ENCODE measurements at places on chromosomes 4 and X. TPM values are rescaled to one million over a fixed set of nuclear protein-coding genes. Genes with fewer than 3 reads are reported as not detected.

DNA sequence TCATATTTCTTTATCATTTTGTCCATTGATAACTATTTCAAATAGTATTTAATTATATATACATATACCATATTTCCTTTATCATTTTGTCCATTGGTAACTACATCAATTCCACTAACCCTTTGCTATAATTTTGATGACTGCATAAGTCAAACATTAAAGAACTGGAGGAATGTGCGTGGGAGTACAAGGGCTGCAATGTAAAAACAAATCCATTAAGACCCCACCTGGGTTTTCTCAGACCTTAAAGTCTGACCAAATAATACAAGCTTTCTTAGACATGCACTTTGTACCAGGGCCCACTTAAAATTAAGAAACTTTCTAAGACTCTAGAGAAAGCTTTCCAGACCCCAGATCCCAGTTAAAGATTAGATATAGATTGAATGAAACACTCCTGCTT is 1622.4 kb upstream of the PCDH10 start:
- no peak overlapping the region for H3K4me3 ChIP-seq
- H3K27ac ChIP-seq: no peak overlapping the region
- no peaks in the 10 kb centered on the region for H3K27me3 ChIP-seq
- H3K4me1 ChIP-seq: no peaks in the 10 kb centered on the region
- no peaks in the 10 kb centered on the region for H3K36me3 ChIP-seq

The LONRF3 gene
- 1.3 TPM for total RNA-seq

DNA sequence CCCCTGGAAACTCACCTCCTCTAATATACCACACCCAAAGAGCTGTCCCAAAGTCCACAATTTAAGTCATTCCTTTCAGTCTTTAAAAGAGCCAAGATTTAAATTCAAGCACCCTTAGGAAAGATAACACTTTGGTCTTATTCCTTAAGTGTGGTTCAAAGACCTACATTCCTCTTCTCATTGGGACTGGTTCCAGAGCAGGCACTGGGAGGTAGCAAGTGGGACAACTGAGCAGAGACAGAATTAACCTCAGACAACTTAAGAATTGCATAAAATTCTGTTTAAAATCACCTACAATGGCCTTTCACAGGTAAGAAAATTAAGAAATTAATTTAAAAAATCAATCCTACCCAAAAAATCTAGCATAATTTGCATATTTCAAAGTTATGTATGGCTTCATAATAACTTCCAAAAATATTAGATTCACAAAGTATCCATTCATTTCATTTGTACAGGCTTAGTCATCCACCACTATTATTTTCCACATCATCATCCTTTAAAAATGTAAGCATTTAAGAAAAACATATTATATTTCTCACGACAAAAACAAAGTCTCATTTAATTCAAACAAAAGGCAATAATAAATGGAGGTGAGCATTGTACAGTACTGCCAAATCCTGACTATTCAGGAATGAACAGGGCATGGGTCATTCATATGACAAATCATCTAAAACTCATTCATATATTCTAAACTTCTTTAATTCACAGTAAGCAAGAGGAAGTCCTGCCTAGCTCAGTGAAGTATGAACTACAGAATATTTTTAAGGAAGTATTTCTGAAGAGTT is 13.6 kb downstream of the PRSS12 start:
- H3K4me3 ChIP-seq: no peak overlapping the region
- peaks cover 11% of the 10 kb centered on the region for H3K27me3 ChIP-seq
- DNase-seq: no peak
- H3K27ac ChIP-seq: no peak overlapping the region
- H3K4me1 ChIP-seq: no peaks in the 10 kb centered on the region

The SOX3 gene
- total RNA-seq: not detected

DNA sequence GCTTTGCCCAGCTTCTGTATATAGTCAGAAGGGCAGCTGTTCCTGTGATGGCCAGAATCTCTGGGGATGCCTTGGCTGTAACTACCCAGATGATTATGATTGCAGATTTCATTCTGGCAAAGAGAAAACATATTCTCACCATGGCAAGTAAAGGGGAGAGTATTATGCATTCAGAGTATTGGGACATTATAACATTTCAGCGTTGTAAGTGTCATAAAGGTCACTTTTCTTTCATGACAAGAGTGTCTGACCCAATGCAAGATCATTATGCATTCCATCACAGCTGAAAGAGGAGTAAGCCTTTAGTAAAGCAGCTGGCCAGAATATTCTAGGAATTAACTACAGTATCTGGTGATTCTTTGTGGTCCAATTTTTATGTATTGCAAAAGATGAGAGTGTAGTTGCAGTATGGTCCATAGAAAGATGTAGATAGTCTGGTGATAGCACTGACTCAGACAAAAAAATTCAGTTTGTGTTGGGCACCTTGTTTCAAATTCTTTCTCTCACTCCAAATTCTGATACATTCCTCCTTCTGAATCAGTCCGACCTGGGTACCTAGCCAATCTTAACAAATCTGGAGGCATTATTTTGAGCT is 2366.3 kb downstream of the PCDH7 start:
- no peak overlapping the region for H3K27ac ChIP-seq
- H3K36me3 ChIP-seq: no peaks in the 10 kb centered on the region
- DNase-seq: no peak
- no peaks in the 10 kb centered on the region for H3K4me1 ChIP-seq
- H3K4me3 ChIP-seq: no peak overlapping the region
- no peaks in the 10 kb centered on the region for H3K27me3 ChIP-seq

GRCh38 chr4:185637163-185637875 is 102.0 kb upstream of the PDLIM3 start:
- no peak overlapping the region for H3K27ac ChIP-seq
- H3K4me3 ChIP-seq: no peak overlapping the region
- no peaks in the 10 kb centered on the region for H3K36me3 ChIP-seq
- no peak for DNase-seq
- H3K27me3 ChIP-seq: peaks cover 24% of the 10 kb centered on the region

- DNase-seq: no peak
- H3K27me3 ChIP-seq: no peaks in the 10 kb centered on the region
- H3K36me3 ChIP-seq: no peaks in the 10 kb centered on the region
- H3K4me1 ChIP-seq: no peaks in the 10 kb centered on the region
These were observed 435 bp downstream of the DCX start for GRCh38 chrX:111411557-111411956.

GRCh38 chr4:17055788-17056187 is 157.3 kb upstream of the LDB2 start:
- no peak overlapping the region for H3K27ac ChIP-seq
- H3K36me3 ChIP-seq: no peaks in the 10 kb centered on the region
- H3K4me1 ChIP-seq: no peaks in the 10 kb centered on the region
- H3K4me3 ChIP-seq: no peak overlapping the region

DNA sequence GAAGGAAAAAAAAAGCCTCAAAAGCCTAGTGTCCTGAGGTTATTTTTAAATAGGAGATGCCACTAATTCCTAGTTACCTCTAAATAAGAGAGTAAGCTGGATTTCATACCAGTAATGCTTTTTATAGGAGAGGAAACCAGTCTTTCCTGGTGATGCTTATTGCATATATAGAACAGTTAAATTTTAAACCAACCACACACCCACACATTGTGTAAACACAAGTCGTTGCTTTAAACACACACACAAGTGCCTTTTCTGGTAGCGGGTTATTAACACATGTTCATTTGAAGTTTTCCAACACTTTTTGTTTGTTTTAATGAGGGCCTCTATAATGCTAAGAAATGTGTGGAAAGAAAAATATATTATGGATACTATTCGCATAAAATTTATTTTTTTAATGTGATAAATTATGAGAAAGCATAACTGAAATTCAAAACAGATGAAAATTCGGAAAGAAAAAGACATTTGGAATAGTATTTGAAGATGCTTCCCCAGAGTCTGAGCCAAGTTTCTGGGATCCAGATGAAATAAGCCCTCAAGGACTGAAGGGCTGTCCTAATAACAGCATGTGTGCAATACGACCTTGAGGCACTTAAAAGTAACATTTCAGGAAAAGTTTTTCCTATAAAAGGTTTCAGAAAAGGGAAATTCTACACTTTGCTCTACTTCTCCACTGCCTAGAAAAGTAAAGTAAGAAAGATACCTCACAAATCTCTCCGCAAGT is 2.0 kb downstream of the ANTXR2 start:
- peak overlapping the region; percentile 94 for H3K4me3 ChIP-seq
- peaks cover 37% of the 10 kb centered on the region for H3K36me3 ChIP-seq
- no peak for DNase-seq
- peak overlapping the region; percentile 93 for H3K27ac ChIP-seq
- peaks cover 52% of the 10 kb centered on the region for H3K4me1 ChIP-seq

The MAGEB2 gene
- total RNA-seq: not detected

The RRH gene
- total RNA-seq: 0.59 TPM

The PLXNB3 gene
- total RNA-seq: not detected

The PDK3 gene
- 13.9 TPM for total RNA-seq

DNA sequence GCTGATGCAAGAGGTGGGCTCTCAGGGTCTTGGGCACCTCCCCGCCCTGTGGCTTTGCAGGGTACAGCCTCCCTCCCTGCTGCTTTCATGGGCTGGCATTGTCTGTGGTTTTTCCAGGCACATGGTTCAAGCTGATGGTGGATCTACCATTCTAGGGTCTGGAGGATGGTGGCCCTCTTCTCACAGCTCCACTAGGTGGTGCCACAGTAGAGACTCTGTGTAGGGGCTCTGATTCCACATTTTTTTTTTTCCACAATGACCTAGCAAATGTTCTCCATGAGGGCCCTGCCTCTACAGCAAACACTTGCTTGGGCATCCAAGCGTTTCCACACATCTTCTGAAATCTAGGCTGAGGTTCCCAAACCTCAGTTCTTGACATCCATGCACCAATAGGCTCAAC is 657.9 kb upstream of the CT83 start:
- H3K4me1 ChIP-seq: no peaks in the 10 kb centered on the region
- H3K27me3 ChIP-seq: no peaks in the 10 kb centered on the region
- no peak overlapping the region for H3K27ac ChIP-seq
- no peak overlapping the region for H3K4me3 ChIP-seq
- no peaks in the 10 kb centered on the region for H3K36me3 ChIP-seq

- H3K36me3 ChIP-seq: no peaks in the 10 kb centered on the region
- H3K27me3 ChIP-seq: no peaks in the 10 kb centered on the region
- no peak overlapping the region for H3K27ac ChIP-seq
- H3K4me3 ChIP-seq: no peak overlapping the region
- H3K4me1 ChIP-seq: no peaks in the 10 kb centered on the region
These were observed 1157.3 kb downstream of the PCDH7 start for GRCh38 chr4:31877429-31877828.

The COL4A6 gene
- not detected for total RNA-seq

The UBQLN2 gene
- 21.3 TPM for total RNA-seq

- H3K4me1 ChIP-seq: peaks cover 5% of the 10 kb centered on the region
- no peaks in the 10 kb centered on the region for H3K36me3 ChIP-seq
- no peak for DNase-seq
- no peak overlapping the region for H3K4me3 ChIP-seq
These were observed 343.7 kb upstream of the PPP1R2C start for GRCh38 chrX:43121637-43122036.

The DAPP1 gene
- total RNA-seq: 144 TPM

DNA sequence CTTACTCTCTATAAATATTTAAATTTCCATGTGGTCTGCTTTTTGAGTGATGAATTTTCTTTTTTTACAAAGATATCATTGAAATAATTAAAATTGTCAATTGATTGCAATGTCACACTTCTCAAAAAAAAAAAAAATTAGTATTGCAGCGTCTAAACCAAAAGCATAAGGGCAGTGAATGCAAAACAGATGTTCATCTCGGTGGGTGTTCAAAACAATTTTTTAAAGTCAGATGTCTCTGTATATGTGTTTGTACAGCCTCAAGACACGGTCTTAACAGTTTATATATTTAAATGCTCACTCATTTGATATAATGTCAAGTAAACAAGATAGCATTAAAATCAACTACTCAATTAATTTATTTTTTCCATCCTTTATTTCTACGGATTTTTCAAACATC is 52.3 kb downstream of the PALLD start:
- H3K36me3 ChIP-seq: no peaks in the 10 kb centered on the region
- H3K4me3 ChIP-seq: no peak overlapping the region
- no peak overlapping the region for H3K27ac ChIP-seq

DNA sequence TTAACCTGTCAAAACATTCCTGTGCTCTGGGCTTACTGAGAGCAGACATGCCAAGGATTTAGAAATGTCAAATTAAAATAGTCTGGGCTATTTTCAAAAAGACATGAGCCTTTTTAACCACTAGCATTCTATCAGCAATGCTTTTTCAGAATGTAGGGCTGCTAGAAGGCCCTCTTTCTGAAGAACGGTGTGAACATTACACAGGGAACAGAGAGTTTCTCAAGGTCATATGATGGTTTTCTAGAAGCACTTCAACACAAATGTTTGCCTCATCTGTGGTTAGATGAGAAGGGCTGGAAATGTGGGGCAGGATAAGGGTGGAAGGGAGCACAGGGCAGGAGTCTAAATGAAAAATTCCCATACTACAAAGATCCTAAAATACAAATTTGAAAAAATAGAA is 39.3 kb downstream of the GRIA3 start:
- DNase-seq: no peak
- H3K27me3 ChIP-seq: no peaks in the 10 kb centered on the region
- no peak overlapping the region for H3K4me3 ChIP-seq
- H3K36me3 ChIP-seq: no peaks in the 10 kb centered on the region

The FOXR2 gene
- total RNA-seq: not detected

DNA sequence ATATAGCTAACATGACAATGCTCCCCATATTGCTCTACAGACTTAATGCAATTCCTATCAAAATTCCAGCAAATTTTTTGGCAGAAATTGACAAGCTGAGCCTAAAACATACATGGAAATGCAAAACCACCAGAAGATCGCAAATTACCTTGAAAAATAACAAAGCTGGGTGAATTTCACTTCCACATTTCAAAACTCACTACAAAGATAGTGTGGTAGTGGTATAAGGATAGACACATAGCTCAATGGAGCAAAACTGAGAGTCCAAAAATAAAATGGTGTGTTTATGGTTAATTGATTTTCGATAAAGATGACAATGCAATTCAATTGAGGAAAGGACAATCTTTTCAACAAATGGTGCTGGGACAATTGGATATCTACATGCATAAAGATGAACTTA is 65.8 kb downstream of the SLC9A7 start:
- no peak for DNase-seq
- H3K27me3 ChIP-seq: no peaks in the 10 kb centered on the region
- peaks cover 12% of the 10 kb centered on the region for H3K36me3 ChIP-seq
- H3K27ac ChIP-seq: no peak overlapping the region
- H3K4me1 ChIP-seq: peaks cover 47% of the 10 kb centered on the region

The ODAPH gene
- not detected for total RNA-seq

DNA sequence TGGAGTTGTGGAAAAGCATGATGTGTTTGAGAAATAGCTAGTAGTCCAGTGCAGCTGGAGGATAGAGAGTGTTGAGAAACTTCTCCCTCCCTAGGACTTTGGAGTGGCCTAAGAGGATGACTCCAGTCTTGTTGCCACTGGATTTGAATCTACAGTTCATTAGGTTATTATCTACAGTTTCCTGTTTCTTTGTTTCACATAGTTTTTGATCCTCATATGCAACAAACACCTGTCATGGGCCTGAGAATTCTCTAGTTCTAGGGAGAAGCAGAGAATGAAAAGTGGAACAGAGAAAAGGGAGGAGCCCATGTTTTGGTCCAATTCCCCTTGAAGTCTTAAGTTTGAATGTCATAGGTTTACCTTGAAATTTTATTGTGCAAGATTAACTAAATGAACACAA is 73.6 kb upstream of the TBC1D9 start:
- H3K27me3 ChIP-seq: no peaks in the 10 kb centered on the region
- peak overlapping the region; percentile 33 for H3K4me3 ChIP-seq
- peaks cover 73% of the 10 kb centered on the region for H3K4me1 ChIP-seq
- H3K36me3 ChIP-seq: peaks cover 6% of the 10 kb centered on the region
- H3K27ac ChIP-seq: peak overlapping the region; percentile 91
